NCI-H2081 treated with DMSO at 0.1 percent for 48 hours (cell line): ENCODE measurements at places on chromosomes 3 and 15.
A peak's percentile ranks its signal among the peaks of the same experiment; 100 is the strongest.

DNA sequence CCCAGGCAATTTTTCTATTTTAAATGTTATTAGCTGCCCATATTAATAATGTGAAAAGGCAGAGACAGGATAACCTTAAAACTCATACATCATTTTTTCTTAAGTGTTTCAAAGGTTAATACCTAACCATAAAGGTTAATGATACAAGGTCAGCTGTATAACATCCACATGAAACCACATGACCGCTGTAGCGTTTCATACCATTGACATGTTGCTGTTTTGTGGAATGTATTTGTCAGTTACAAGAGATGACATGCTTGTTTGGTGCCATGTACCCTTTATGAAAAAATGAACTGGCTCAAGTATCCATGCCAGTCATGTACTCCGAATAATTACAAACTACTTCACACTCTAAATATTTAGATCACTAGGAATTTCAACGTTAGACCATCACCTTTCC, 207.4 kb downstream of the FMN1 start:
- no peak for DNase-seq

DNA sequence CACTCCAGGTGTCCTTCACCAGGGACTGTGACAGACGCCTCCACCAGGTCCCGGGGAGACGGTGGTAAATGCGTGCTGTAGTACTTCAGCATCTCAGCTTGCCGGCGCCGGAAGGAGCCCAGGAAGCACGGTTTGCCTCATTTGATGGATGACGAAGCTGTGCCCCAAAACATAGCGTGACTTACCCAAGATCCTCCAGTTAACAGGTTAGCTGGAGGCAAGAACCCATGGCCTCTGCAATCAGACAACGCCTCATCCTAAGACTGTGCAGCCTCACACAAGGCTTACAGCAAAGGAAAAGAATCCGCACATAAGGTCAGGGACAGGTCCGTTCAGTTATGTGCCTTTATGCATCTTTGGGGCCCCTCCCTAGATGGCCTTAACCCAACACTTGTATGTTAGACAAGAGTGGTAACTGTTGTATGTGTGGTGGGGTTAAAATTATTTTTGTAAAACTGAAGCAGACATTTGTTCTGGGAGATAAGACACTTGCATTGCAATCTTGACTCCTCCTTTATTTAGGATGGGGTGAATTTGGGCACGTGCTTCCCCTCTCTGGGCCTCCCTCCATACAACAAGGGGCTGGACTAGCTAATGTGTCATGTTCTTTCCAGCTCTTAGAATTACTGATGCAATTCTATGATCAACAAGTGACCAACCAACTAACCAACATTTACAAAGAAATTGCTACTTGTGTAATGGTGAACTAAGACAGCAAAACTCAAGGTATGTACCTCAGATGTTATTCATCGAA, 39.4 kb downstream of the VGLL4 start:
- no peak for DNase-seq

DNA sequence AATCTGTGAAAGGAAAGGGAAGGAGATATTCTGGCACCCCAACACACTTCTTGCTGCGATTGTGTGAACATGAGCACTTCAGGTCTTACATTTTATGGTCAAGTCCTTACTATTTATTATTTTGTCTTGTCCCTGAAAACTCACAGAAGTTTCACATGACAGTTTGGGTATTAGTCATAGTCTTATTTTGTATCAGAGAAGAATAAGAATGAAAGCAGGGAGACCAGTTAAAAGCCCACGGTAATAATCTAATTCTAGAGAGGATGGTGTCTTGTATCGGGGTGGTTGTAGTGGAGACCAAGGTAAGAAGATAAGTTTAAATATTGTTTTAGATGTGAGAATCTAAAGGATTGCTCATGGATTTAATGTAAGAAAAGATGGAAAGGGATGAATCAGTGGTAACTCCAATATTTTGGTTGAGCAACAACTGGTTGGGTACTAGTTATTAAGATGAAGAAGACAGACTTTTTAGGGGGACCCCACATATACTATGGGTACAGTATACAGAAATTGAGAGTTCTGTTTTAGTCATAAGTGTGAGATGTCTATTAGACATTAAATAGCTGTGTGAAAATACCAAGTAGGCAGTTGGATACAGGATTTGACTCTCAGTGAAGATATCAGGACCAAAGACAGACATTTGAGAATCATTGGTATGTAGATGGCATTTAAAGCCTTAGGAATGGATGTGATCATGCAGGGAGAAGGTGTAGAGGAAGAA, 227.6 kb downstream of the MFSD1 start:
- no peak for DNase-seq

GRCh38 chr15:90286678-90287077, 21.2 kb downstream of the NGRN start:
- no peak for DNase-seq

- no peak for DNase-seq
Observed at GRCh38 chr3:9619180-9619579, 30.1 kb upstream of the MTMR14 start.

DNA sequence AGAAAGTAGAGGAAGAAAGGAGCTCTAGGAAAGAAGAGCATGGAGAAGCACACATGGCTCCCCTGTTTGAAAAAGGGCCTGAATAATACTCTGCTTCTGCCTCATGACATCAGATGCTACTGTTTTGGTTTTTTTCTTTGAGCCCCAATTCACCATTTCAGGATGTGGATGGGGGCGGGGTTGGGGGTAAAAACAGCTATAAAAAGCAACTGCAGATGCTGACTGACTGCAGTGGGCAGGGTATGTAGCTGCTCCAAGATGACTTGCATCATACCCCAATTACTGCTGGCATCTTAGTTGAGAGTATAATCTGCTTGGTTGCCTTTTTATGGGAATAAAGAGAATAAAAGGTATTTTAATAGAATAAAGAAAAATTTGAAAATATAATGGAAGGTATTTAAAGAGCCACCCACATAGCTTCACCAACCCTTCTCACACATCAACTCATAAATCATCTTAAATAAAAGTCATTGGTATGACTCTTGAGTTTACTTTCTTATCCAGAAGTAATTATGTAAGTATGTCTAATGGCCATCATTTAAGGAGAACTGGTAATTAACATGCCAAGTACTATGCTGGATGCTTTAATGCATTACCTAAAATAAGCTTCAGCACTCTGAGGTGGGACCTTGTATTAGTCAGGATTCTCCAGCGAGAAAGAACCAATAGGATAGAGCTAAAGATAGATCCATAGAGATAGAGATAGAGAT, 36.4 kb upstream of the TMEM45A start:
- DNase-seq: no peak

- DNase-seq: no peak
Observed at GRCh38 chr3:62954580-62954979, 79.4 kb upstream of the CADPS start.

- no peak for DNase-seq
Observed at GRCh38 chr3:44865272-44866035, 3.7 kb downstream of the TMEM42 start.

GRCh38 chr15:81107889-81108288, 26.2 kb upstream of the CFAP161 start:
- no peak for DNase-seq

GRCh38 chr15:34804776-34805175, 9.4 kb upstream of the ACTC1 start:
- DNase-seq: no peak

DNA sequence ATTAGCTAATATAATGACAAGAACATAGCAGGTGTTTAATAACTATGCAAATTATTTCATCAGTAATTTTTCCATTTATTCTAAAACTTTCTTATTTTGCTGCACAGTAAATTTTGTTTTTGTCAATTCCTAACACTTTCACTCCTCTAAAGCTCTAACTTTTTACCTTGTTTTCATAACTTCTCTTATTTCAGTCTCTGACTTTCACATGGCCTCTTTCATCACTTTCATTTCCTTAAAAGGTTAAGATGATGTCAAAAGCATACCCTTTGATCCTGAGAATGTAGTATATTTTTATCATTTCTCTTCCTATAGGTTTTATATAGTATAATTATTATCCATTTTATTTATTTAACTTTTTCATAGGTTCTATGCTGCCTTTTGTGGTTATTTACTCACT, 1325.8 kb upstream of the ALCAM start:
- no peak for DNase-seq

- no peak for DNase-seq
Observed at GRCh38 chr15:41512940-41513505, 604 bp downstream of the LTK start.

DNA sequence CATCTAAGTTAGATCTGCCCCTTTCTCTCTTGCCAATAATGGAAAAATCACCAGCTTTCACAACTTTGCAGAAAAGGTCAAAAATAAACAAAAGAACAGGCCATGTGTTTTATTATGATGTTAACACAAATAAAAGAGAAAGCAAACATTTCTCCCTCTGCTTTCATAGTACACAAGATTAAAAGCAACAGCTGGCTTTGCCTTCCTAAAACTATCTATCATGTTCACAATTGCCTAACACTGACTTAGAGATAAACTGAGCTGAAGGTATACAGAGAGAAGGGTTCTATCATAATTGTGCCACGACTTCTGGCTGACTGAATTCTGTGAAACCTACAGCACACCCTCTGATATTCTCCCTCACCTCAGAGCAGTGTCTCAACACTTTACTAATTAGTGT, 29.4 kb downstream of the AADAC start:
- peak; percentile 85 for DNase-seq

DNA sequence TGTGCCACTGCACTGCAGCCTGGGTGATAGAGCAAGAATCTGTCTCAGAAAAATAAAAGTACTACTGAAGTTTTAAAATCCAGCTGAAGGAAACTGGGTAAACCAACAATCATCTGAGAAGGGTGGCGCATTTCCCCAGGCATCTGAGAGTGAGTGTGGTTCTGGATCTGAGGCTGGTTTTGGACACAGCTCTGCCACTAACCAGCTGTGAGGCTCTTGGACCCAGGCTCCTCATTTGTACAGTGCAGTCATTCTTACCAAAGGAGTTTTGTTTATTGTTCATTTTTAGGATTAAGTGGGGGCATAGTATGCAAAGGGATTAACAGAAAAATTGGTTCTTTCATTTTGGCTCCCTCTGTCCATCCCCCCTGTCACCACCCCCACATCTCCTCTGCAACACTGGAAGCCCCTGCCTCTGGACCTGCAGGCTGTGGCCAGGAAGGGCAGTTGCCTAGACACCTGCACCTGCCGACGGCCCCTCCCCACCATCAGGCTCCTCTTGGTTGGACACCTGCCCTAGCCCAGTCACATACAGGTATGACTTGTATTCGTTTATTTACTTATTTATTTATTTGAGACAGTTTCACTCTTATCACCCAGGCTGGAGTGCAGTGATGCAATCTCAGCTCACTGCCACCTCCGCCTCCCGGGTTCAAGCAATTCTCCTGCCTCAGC, 8.8 kb downstream of the NUP210 start:
- no peak for DNase-seq

GRCh38 chr3:46187341-46187700, 20.8 kb downstream of the CCR1 start:
- no peak for DNase-seq

DNA sequence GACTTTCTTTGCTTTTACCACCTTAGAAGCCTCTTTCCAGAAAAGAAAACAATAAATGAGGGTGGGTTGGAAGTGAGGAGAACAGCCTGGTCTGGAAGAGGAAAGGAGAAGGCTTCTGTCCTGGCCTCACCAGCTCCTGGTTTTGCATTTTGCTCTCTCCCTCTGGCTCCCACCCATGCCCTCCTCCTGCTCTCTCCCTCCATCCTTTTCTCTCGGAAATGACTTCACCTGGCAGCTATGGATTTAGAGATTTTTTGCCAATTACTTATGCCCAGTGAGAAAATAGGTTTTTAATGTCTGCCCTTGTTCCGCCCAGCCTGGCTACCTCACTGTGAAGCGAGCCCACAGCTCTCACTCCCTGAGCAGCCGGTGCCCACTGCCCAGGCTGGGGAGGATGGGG, 77.9 kb upstream of the NTRK3 start:
- DNase-seq: no peak

DNA sequence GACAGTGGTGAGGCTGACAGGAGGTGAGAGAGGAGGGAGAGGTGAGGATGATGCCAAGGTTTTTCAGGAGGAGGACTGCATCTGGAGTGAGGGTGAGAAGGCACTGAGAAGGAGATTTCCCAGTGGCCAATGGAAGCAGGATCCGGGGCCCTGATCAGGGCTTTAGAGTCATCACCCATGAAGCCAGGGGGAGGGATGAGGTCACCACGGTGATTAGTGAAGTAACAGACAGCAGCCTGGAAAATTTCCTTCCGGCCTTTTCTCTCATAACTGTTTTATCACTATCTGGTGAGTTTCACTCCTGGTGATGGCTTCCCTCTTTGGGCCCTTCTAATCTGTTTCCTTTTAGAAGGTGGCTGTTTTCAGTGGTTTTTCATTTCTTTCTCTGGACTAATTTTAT, 80.5 kb upstream of the WNT5A start:
- DNase-seq: no peak

- no peak for DNase-seq
Observed at GRCh38 chr15:48330105-48330785, 984 bp upstream of the DUT start.

DNA sequence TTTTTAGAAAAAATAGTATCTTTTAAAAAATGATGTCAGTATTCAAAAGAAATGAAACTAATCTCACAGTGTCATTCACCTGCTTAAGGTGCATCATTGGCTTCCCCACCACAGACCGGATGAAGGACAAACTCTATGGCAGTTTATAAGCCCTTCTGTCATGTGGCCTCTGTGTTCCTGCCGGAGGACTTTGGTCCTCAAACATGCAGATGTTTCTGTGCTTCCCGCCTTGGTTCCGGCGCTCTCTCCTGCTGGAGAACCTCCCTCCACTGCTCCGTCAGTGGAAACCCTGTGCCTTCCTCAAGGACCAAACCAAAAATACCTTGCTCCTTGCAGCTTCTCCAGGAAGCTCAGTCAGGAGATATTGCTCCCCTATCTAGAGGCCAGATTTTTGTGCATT, 326.3 kb downstream of the UACA start:
- no peak for DNase-seq

GRCh38 chr3:184907681-184908649, 96.0 kb downstream of the VPS8 start:
- no peak for DNase-seq

GRCh38 chr3:186931532-186932280, 1.4 kb downstream of the ST6GAL1 start:
- no peak for DNase-seq

DNA sequence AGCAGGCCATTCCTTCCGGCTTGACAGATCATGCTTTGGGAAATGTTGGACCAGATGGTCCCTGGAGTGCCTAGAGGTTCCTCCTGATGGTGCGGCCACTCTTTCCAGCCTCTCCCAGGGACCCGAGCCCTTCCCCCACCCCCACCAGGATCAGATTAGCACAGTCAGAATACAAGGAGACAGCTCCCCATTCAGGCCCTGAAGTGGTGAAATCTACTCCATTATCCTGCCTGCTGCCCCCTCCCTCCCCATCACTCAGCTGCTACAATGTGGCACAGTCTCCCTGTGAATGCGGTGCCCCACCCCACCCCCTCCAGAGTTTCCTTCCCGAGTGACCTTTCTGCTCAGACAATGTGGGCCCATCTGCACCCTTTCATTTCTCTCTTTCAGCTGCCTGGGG, 29.4 kb downstream of the RNU5B-1 start:
- no peak for DNase-seq
